Effector memory CD4-positive, alpha-beta T cell (primary cell): ENCODE measurements at places on chromosomes 2 and 18.

DNA sequence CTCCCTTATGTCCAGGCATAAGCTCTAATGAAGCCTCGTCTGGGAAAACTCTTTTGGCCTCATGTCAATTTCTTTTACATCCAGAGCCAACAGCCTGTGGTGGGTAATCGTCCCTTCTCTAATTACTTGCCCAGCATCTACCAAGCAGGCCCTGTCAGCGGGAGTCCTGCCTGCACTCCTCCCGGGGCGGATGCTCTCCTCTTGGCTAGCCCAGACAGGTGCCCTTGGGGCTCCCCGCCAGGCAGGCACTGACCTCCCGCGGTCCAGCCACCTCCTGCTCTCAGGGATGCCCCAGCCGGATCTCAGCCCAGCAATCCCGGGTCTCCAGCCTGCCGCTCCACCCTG, 74.2 kb downstream of the NCAPH start:
- H3K4me3 ChIP-seq, result no peak overlapping the region
- H3K27ac ChIP-seq, result no peak overlapping the region
- no peaks in the 10 kb centered on the region for H3K27me3 ChIP-seq
- no peak for DNase-seq
- H3K36me3 ChIP-seq, result no peaks in the 10 kb centered on the region
- peaks cover 21% of the 10 kb centered on the region for H3K4me1 ChIP-seq

DNA sequence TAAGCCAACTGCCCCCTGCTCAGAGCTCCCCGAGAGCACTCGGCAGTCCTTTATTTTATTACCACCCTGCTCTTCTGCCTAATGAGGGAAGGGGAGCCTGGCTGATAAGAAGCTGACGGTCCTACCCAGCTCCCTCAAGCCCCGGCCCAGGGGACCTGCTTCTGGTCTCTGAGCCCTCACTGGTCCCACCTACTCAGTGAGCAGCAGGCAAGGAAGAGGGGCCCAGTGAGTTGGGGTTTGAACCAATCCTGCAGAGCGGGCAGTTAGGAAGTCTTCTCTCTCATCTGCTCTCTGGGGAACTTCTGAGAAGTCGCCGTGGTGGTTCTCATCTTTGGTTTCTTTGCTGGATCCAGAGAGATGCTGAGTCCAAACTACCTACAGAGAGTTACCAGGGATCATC, 218.9 kb downstream of the NDUFA10 start:
- H3K4me1 ChIP-seq, result no peaks in the 10 kb centered on the region
- no peak overlapping the region for H3K4me3 ChIP-seq

GRCh38 chr18:50559752-50560680, at the start of gene MAPK4:
Gene MAPK4, plus strand, starts transcription at chr18:50560087. Its CDS starts 103,872 bp downstream, at chr18:50663959.
- no peak within 1 kb of the TSS for H3K27ac ChIP-seq
- H3K4me3 ChIP-seq, result peak within 1 kb of the TSS; percentile 50
- peaks cover 10% of the 10 kb centered on the region for H3K4me1 ChIP-seq
- peaks cover 13% of the 10 kb centered on the region for H3K27me3 ChIP-seq

DNA sequence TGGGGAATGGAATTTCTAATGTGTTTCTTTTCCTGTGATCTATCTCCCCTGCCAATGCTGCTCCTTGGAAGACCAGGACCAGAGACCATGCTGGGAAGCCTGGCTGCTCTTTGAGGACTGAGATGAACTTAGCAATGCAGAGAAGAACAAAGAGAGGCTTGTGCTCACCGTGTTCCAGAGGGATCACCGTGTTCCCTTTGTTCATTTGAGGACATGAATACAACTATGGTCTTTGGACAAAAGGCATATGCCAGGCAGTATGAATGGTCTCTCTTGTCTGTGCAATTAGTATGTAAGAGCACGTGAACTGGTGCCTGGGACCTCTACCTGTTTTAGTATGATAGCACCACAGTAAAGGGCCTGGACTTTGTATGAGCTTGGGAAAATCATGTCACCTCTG, 139.9 kb downstream of the TDRD15 start:
- H3K27me3 ChIP-seq, result no peaks in the 10 kb centered on the region
- H3K4me1 ChIP-seq, result no peaks in the 10 kb centered on the region
- no peak for DNase-seq
- no peaks in the 10 kb centered on the region for H3K36me3 ChIP-seq
- no peak overlapping the region for H3K4me3 ChIP-seq

DNA sequence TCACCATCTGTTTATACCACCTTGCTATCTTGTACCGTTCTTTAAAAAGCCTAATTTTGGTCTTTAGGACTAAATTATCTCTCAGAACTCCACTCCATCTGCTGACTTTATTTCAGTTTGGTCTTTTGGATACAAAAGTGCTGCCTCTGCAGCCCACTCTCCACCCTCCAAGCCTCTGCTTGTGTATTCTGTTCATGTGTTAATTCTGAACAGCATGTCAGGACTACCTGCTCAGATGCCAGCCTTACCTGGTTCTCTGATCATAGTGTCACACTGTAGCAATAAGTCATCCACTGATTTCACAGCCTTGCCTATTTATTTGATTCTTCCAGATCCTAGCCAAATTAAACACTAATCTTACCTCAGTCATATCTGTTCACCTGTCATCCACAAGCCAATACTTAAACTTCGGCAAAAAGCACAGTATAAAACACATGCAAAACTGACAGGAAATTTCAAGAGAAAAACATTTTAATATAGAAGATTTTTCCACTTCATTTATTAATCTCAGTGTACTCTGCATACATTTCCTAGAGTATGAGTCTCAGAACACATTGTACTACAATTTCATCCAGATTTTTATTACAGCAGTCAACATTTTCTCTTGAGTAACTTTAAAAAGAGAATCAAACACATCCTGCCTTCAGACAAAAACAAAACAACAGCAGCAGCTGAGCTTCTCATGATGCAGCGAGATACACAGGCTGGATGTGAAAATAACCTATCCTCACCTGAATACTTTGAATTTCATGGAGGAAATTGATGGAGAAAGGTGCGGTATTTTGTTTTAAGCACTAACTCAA, 64.9 kb downstream of the PPP1R1C start:
- no peak overlapping the region for H3K4me3 ChIP-seq
- H3K27me3 ChIP-seq, result no peaks in the 10 kb centered on the region
- H3K27ac ChIP-seq, result no peak overlapping the region
- H3K4me1 ChIP-seq, result no peaks in the 10 kb centered on the region

DNA sequence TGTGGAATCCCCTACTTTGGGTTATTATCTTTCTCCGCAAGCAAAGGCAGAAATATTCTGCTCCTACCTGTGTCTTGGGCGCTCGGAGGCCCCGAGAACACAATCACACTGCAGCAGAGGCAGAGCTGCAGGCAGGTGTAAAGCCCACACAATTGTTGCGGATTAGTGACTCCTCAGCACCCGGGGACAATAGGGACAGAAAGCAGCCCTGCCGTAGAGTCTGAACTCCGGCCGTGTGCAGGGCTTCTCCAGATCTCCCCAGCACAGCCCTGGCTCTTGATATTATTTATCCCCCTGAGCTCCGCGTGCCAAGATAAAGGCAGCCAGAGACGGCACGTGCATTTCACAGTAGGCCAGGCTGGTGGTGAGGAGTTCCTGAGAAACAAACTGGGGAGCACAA, 229.2 kb downstream of the EN1 start:
- H3K27me3 ChIP-seq, result no peaks in the 10 kb centered on the region
- no peaks in the 10 kb centered on the region for H3K4me1 ChIP-seq
- H3K4me3 ChIP-seq, result no peak overlapping the region
- no peak overlapping the region for H3K27ac ChIP-seq

- no peak for DNase-seq
- no peaks in the 10 kb centered on the region for H3K4me1 ChIP-seq
- no peaks in the 10 kb centered on the region for H3K36me3 ChIP-seq
- H3K4me3 ChIP-seq, result no peak overlapping the region
Observed at GRCh38 chr2:20607446-20607845, 43.5 kb downstream of the HS1BP3 start.

DNA sequence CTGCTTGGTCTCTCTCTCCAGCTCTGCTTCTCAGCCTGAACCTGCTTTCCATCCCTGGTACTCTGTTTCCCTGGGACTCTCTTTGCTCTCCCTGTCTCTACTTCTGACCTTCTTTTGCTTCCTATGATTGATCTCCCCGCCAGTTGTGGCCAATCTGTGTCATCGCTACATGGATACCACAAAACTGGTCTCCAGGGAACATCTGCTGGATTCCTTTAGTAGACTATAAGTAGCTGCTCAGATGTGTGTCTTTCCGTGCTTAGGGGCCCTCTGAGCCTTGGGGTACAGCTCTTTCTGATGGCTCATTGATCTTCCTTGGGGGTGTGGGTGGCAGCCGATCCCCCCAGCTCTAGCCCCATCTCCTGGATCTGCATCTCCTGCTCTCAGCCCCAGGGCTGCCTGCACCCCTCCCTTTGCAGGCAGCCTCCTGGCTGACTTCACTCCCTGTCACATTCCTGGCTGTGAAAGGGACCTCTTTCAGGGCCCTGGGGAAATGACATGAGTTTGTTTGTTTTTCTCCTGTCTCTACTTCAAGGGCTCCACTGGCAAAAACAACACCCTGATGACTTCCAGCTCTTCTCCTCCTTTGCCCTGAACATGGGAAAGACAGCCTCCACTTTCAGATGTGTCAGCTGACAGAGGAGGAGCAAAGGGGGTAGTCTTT, 333.7 kb downstream of the CYP26B1 start:
- no peaks in the 10 kb centered on the region for H3K4me1 ChIP-seq
- no peaks in the 10 kb centered on the region for H3K27me3 ChIP-seq
- DNase-seq, result no peak
- H3K4me3 ChIP-seq, result no peak overlapping the region

DNA sequence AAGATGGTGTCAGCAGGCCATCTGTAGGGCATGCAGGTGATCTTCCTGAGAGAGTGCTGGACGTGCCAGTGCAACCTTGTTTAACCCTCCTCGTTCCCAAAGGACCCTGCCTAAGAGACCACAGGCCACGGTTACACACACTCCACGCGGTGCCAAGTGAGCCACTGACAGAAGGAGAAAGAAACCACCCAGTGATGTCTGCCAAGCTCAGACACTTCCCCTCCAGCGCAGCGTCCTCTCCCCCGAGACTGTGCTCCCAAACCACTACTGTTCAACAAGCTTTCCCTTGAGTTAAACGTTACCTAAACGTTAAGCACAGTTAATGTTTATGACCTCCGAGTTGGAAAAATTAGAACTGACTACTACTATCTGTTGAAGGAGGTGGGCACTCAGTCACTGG, 119.1 kb upstream of the NCK2 start:
- no peaks in the 10 kb centered on the region for H3K36me3 ChIP-seq
- no peak overlapping the region for H3K4me3 ChIP-seq
- no peak for DNase-seq
- no peaks in the 10 kb centered on the region for H3K27me3 ChIP-seq
- no peak overlapping the region for H3K27ac ChIP-seq

DNA sequence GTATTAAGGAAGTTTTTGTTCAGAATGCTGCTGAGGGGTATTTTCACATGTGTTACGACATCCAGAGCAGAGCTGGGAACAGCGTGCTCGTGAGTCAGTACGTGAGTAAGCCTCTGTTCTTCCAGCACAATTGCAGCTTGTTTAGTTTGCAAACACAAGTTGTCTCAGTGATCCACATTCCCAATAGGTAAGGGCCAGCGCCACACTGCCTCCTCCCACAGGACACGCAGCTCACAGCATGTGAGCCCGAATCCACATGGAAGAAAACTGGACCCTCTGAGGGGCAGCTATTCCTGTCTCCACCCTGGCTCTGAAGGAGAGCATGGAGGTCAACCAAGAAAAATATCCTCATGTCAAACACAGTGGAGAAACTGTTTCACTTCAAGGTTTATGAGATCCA, 173.9 kb upstream of the PID1 start:
- no peak for DNase-seq
- H3K36me3 ChIP-seq, result no peaks in the 10 kb centered on the region
- H3K4me1 ChIP-seq, result no peaks in the 10 kb centered on the region
- H3K27me3 ChIP-seq, result no peaks in the 10 kb centered on the region
- no peak overlapping the region for H3K4me3 ChIP-seq

- H3K36me3 ChIP-seq, result peaks cover 17% of the 10 kb centered on the region
- no peaks in the 10 kb centered on the region for H3K27me3 ChIP-seq
- DNase-seq, result no peak
- no peak overlapping the region for H3K27ac ChIP-seq
Observed at GRCh38 chr2:42254186-42254895, 85.2 kb downstream of the EML4 start.

DNA sequence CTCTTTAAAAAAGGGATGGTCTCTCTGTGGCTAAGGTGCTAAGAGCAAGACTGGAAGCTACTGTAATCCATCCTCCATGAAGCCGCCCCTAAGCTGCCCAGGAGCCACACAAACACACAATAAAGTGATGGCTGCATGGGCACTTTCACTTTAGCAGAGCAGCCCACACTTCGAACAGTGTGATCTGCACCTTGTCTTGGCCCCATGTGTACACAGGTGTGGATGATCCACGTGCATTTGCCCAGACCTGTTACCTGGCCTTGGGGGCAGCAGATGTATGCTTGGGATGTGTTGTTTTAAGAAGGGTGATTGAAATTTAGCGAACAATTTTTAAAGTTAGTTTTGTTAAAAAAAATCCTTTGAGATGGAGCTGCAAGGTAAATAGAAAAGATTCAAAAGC, 39.9 kb downstream of the TMEM178A start:
- DNase-seq, result no peak
- no peaks in the 10 kb centered on the region for H3K36me3 ChIP-seq
- H3K27ac ChIP-seq, result no peak overlapping the region
- H3K27me3 ChIP-seq, result no peaks in the 10 kb centered on the region
- H3K4me3 ChIP-seq, result no peak overlapping the region

DNA sequence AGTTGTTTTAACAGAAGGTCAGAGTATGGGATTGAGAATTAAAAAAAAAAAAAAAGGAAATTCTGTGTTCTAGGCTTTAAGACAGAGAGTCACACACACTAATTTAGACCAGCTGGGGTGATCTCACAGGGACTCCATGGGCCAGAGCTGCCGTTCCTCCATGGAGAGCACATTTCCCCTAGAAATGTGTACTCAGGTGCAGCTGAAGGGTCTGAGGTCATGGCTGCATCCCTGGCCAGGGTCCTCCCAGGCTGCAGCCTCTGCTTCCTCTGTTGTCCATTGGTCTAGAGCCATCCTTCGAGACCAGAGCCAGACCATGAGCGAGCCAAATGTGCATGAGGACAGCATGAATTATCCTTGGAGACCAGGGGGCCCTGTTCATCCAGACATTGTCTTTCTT, 190.1 kb upstream of the TNP1 start:
- no peak for DNase-seq
- no peaks in the 10 kb centered on the region for H3K36me3 ChIP-seq
- H3K4me3 ChIP-seq, result no peak overlapping the region

DNA sequence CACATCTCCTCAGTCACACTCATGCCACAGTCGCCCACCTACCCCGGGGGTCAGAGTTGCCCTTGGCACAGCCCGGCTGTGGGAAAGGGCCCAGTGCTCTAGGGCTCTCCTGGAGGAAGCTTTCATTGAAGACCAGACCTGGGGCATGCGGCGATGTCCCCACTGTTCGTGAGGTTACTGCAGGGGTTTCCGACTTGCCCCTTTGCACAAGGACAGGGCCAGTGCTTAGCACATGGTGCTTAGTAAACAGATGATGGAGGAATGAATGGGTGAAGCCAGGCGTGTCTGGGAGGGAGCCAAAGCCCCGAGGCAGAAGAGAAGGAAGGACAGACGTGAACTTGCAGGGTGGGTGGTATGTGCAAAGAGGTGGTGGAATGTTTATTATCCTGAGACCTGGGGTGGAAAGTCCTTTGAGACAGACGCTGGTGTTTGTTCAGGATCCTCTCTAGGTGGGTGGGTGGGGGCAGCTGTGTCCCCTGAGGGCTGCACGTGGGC, 205.9 kb upstream of the ARL4C start:
- H3K36me3 ChIP-seq, result no peaks in the 10 kb centered on the region
- no peaks in the 10 kb centered on the region for H3K4me1 ChIP-seq
- no peak overlapping the region for H3K27ac ChIP-seq
- H3K27me3 ChIP-seq, result no peaks in the 10 kb centered on the region
- no peak overlapping the region for H3K4me3 ChIP-seq
- DNase-seq, result no peak
